Activated T-cell treated with anti-CD3 and anti-CD28 coated beads for 24 hours (primary cell): ENCODE measurements at places on chromosomes 2 and 18.

GRCh38 chr2:168529900-168530561 is 74.0 kb downstream of the CERS6 start:
- no peak for DNase-seq

- DNase-seq = no peak
These were observed 16.9 kb upstream of the RNU4ATAC start for GRCh38 chr2:121513597-121514333.

GRCh38 chr2:96649342-96649741 is 6.8 kb downstream of the FER1L5 start:
- no peak for DNase-seq

DNA sequence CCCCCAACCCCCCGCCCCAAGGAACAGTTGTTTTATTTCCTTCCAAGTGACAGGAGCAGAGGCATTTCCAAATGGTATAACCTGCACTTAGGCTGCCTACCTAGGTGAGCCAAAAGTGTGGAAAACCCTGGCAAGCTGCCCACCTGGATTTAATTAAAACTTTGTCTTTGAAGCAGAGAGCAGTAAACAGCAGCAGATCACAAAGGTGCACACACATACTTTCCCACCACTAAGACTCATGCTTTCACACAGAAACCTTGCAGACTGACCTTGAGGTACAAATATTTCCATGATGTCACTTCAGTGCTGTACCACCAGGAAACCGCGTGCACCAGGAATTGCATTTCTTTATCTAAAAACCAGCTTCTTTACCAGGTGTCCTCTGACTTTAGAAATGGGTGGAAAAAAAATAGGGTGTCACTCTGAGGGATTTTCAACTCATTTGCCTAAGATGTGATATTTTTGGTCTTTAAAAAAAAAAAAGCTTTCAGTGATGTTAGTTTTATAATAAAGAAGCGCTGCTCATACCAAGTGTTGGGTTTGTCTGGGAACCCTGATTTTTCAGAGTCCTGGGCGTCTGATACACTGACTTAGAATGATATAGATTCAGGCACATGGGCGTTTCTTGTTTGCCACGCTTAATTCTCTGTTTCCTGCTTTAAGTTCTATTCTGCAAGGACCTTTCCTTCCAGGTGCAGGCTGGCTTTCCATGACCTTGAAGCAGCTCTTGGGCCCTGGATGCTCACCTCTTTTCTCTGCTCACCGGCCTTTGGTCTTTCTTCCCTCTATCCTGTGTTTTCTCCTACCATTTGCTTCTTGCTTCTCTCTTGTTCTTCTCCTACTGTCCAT is 70.7 kb upstream of the BCL2L11 start:
- peak; percentile 28 for DNase-seq

- DNase-seq = no peak
These were observed 105.6 kb upstream of the LDLRAD4 start for GRCh38 chr18:13112982-13113381.

DNA sequence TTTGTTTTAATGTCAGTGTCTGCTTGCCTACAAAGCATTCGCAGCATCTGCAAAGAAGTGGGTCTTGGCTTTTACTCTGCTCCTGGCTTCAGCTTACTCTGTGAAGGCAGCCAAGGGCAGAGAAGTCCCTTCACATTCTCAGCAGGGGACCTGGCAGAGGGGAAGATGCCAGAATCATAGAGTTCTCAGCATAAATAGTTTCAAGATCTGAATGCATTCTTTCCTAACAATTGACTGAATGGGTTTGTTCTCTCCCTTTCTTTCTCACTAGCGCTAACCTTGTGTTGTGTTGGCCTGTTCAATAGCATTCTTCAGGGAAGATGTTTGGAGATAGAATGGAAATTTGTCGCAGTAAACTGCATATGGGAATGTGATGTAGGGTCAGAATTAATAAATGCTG is 106.9 kb downstream of the FARSB start:
- DNase-seq = no peak

DNA sequence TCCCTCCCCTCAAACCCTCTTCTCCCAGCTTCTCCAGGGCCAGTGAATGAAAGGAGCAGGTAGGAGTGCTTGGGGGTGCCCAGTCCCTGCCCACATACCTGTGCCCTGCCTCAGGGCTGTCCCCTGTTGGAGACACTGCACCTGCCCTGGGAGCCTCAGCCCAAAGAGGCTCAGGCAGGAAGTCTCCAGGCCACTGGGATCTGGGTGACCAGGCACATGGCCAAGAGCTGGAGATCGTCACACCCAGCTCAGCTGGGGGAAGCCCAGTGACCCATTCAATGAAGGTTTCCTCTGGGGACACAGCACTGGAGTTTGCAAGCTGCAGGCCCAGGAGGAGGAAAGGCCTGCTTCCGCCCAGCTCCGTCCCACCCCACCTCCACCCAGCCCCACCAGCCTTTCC is 156.4 kb downstream of the ZFP36L2 start:
- DNase-seq = no peak

- no peak for DNase-seq
These were observed 127.9 kb upstream of the PGAP1 start for GRCh38 chr2:197054437-197054836.
